Fibroblast of the conjunctiva (primary cell): ENCODE measurements at places on chromosomes 12 and 14.
A peak's percentile ranks its signal among the peaks of the same experiment; 100 is the strongest.

DNA sequence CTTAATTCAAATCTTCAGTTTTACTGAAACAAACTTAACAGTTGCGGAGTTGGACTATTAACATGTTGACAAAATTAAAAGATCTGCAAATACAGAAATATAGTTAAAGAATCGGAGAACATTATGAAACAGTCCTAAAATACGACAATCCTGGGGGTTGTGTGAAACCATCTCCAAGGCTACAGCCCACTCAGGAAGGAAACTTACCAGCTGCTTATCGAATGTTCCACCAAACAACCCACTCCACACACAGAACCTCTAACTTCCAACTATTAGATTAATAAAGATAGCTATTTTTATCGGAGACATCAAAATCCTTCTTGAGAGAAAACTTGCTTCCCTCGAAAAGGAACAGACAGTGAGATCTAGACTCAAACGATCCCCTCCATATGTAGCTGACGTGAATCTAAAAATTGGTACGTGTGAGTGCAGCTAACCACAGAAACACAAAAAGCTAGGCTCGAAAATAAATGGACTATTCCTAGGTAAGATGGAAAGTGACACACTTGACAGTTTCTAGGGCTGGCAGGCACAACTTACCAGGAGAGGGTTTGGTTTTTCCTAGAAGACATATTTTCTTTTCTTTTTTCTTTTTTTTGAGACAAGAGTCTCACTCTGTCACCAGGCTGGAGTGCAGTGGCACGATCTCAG, 12.9 kb downstream of the VPS37B start:
- no peak for DNase-seq

DNA sequence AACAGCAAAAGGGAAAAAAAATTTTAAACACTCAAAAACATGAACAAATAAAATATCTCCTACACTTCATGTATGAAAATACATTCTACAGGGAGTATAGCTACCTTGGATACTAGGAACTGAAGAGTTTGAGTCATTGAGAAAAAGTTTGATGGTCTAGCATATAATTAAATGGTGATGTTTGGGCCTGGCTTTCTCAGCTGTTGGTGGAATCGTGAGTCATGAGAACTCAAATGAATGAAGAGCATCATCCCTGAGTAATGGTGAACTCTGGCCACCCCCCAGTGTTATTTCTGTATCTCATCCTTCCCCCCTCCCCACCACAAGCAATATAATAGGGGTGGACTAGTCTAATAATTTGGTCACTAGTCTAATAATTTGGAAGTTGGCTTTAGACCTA, 6.7 kb upstream of the SLC6A15 start:
- DNase-seq: no peak

GRCh38 chr14:102973706-102974285, 51.3 kb downstream of the AMN start:
- no peak for DNase-seq

DNA sequence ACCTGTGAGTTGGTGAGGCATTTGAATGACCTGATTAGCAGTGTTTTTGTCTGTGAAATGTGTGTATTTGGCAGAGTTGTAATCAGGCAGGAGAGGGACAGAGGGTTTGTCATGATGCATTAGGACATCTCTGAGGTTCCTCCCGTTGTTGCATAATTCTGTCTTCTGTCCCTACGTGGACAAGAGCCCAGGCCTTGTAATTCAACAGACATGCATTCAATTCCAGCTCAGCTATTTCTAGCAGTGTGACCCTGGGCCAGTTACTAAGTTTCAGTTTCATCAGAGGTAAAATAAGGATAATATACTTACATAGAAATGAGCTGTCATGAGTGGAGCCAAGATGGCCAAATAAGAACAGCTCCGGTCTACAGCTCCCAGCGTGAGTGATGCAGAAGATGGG, 208.6 kb downstream of the SLC38A4 start:
- DNase-seq: peak; percentile 36

DNA sequence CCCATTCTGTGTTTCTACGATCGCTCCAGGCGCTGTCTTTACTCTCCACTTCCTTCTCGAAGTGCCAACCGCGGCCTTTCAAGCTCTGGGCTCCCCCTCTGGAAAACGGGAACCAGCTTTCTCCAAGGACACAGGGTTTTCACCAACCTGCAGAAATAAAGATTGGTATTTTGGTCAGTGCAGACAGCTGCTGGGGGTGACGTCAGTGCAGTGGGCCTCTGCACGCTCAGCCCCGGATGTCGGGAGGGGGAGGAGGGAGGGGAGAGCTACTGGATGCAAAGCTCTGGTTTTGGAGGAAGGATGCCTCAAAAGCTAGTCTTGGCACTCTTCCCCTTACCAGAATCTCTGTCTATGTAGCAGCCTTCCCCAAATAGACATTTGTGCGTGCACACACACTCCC, 19.9 kb downstream of the HRK start:
- no peak for DNase-seq

GRCh38 chr14:50828721-50829488, 2.1 kb downstream of the NIN start:
- DNase-seq: no peak

- no peak for DNase-seq
Observed at GRCh38 chr12:72547573-72547972, 275.4 kb downstream of the TRHDE start.

DNA sequence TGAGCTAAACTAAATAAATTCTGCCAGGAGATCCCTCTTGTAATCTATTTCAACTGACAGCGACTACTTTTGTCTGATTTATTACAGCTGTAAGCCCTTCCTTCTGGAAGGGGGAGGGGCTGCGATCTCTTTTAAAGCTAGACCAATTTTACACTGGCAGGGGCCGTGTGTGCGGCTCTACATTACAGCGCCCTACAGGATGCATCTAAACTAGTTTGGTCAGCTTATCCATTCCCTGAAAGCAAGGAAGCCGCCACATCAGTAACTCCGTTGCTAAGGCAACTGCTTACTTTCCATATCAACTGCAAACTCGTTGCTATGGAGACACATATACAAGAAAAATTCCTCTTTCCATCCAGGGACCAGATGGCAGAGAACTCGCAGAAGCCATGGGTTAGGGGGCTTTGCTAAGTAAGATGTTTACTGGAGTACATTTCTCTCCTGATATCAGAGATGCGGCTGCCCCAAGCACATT, 17.4 kb downstream of the FOXN3 start:
- DNase-seq: peak; percentile 77

DNA sequence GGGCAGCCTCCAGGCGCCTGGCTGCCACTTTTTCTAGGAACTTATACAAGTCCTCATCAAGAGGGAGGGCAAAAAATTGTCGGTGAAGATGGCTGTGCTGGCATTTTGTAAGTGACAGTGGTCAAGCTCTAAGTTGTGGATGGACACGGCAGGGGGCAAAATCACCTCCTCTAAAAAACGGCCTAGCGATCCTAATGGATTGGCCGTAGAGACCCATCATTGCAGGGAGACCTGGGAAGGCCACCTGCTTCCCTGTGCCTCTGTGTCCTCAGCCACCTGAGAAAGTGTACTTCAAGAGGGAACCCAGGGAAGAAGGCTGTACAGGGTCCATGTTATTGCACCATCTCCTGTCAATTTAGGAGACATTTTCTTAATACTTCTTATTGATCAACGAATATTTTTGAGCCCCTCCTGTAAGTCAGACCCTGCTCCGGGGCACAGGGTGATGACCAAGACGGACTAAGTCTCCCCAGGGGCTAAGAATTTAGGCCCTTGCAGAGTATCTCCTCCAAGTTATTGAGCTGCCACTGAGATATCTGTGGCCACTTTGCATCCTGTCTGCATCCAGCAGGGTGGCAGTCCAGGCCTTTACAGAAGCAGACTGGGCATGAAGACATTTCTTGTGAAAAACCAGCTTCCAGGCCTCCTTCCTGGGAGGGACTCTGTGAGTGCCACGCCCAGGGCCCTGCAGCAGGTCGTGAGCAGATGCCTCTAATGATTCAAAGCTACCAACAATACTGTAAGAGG, 40.5 kb downstream of the PSMA6 start:
- DNase-seq: peak; percentile 16

- DNase-seq: no peak
Observed at GRCh38 chr14:70189456-70190077, 816 bp upstream of the SLC8A3 start.

DNA sequence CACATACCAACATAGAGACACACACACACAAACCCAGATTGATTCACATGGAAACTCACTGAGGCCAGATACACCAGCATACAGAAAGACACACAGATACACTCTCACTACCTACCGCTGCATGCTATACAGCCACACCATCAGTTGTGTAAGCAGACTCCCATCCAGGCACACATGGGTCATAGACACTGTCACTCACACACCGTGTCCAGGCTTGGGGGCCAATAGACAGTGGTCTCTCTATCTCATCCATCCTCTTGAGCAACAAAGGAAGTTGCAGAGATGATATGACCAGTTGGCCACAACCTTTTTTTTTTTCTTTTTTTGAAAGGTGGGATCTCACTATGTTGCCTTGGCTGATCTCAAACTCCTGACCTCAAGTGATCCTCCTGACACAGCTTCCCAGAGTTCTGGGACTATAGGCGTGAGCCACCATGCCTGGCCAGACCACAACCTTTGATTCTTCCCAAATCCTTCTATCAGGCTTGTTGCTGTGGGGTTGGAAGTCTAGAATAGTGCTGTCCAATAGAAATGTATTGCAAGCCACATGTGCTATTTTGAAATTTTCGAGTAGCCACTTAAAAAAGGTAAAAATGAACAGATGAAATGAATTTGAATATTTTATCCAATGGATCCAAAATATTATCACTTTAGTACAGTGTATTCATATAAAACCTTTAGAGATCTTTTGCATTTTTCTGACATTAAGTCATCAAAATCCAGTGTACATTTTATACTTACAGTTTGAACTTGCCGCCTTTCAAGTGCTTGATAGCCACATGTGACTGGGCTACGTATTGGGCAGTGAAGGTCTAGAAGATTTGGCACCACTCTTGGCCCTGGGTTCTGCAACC, 7.4 kb downstream of the LRP1-AS start:
- DNase-seq: no peak

DNA sequence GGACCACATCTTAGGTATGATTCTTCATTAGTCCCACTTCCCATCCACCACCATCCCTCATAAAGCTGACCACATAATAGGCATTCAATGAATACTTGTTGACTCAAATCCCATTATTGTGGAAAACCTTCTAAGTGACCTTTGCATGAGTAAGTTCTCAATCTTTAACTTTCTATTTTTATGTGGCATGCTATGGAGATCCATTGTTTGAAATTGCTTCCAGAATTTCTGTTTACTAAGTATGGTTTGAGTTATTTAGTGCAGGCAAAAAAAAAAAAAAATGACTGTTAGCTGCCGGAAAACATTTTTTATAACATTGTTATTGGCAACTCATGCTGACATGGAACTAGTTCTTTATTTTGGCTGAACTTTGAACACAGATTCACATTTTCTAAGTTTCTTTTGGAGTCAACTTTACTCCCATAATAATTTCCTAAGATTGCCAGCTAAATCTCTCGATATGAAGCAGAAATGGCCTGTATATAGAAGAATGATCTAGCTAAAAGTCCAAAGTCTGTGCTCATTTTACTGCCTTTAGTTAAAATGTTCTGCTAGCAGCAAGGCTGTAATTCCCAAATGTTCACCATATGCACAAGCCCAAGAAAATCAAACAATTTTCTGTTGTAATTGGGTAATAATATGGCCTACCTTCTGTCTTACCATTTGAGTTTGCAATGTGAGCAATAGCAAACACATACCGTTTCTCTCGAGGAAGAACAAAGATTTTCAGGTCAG, 77.9 kb downstream of the PTGER2 start:
- DNase-seq: peak; percentile 67

GRCh38 chr14:54881761-54882401, 20.7 kb downstream of the GCH1 start:
- DNase-seq: peak; percentile 36

- DNase-seq: no peak
Observed at GRCh38 chr12:126428769-126429168, 1363.5 kb downstream of the AACS start.

DNA sequence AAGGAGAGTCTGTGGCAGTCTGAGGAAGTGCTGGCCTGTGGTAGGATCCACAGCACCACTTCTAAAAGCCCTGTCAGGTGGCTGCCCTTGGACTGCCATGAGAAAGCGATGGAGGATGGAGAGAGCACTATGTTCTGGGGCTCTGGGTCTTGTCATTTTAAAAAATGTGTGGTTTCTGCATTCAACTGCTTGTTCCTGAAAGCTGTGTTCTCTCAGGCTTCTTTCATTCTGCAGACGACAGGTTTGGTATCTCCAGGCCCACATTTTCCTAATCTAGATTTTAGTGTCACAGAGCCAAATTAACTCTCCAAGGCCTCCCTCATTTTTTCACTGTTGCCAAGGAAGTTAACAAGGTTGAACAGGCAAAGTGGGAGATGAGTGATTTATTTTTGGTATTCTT, 10.5 kb downstream of the OVCH1 start:
- no peak for DNase-seq

DNA sequence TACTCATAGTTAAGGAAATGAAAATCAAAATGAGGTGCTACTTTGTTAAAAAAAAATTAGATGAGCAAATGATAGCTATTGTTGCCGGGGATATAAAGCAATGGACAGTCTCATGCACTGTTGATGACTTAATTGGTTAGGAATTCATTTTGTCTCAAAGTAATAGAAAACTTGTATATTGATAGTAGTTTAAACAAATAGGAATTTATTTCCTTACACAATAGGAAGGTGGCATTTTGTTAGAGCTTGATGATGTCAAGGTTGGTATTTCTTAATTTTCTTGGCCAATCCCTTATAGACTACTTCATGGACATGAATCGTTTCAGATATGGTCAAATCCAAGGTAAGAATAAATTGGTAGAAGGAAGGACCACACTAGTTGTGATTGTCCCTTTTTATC, 7.8 kb downstream of the PRPF39 start:
- DNase-seq: no peak

DNA sequence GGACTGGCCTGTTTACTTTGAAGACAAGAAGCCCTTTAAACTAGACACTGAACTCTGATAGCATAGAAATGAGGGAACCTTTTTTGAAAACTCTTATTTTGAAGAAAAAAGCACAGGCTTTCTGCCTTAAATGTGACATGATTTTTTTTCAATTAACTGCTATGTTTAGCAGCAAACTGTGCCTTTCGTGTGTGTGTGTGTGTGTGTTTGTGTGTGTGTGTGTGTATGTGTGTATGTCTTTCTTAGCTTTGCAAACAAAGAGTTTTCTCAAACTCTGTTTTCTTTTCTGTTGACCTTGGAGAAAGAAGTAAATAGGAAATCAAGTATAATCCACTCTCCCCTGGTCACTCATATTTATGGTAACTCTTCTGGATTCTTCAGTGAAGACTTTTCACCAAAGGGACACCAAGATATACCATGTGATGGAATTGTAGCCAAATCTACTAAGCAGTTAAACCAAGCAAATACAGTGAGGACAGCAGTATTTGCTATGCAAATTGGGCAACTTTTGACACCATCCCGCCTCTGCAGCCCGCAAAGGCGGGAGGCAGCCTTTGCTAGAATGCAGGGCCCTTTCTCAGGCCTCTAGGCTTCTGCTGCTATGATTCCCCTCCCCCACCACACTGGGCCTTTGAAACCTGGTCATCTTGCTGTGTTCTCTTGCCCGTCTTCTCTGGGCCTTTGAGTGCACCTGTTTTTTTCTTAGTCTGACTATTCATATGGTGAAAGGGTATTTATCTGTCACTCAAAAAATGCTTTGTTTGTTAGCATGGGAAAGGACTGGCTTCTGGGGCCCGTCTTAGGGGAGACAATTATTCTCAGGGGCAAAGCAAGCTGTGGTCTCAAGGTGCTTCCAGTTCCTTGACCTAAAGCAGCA, 107.9 kb downstream of the MYRFL start:
- DNase-seq: no peak

- DNase-seq: no peak
Observed at GRCh38 chr14:103100281-103101121, 6.0 kb downstream of the EXOC3L4 start.
